ENCODE measurements at places on chromosomes 2 and 18. TPM values are rescaled to one million over a fixed set of nuclear protein-coding genes. Genes with fewer than 3 reads are reported as not detected.

DNA sequence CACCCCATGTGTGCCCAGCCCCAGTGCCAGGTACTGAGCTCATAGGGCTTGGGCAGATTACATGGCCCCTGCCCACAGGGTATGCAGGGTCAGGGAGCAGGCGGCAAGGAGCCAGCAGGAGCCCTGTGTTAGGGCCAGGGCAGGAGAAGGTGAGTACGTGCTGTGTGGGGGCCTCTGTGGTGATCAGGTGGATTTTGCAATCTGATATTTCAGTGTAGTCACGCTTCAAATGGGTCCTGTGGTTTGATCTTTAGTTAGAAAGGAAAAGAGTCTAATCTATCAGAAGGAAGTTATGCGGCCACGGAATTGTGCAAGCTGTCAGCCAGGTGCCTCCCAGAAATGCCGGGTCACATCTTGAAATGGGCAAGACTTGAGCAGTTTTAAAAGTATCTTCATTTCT is 13.9 kb downstream of the UBE2F start:
- no peak for DNase-seq

GRCh38 chr2:109487871-109488655 is 125.7 kb downstream of the SEPTIN10 start:
- no peak for DNase-seq

RIT2 gene
- total RNA-seq, result not detected

MYCN gene
- not detected for total RNA-seq

TTR gene
- not detected for total RNA-seq

SLC35F6 gene
- total RNA-seq, result 45.4 TPM

CXCR4 gene
- total RNA-seq, result not detected

All from GM23248 (cell line).